ENCODE measurements at places on chromosomes 12 and 14.

- DNase-seq, result no peak
Observed at GRCh38 chr12:118140825-118141224, 4.9 kb downstream of the PEBP1 start.

- peak; percentile 15 for DNase-seq
Observed at GRCh38 chr14:21098076-21098891, at the start of gene ZNF219. TSS of gene ZNF219 (minus strand) at chr14:21098655. CDS start at chr14:21093591, 5,064 bp downstream.

DNA sequence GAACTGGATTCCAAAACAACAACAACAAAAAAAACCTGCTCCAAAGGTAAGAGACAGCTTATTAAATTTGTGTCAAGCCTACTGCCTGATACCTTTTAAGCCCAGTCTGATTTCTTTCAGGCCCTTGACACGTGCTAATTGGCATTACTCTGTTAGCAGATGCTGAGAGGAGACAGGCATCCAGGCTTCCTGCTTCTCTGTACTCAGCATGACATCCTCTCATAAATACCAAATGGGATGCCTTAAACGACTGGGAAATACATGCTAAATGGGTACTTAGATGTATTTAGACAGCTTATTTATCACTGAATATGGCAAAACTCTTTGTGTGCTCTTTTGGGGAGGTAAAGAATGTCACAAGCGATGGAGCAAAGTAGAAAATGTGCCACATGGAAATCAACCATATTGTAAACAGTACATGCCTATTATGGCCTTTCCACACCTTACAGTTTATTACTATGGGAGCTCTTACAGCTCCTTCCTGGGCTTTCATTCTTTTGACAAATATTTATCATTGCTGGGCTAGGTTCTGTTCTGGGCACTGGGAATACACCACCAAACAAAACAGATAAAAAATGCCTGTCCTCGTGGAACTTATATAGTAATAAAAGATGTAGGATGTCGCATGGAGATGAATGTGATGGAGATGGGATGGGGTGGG, 11.5 kb upstream of the PCED1B start:
- DNase-seq, result no peak

GRCh38 chr14:80957613-80958012, 2.2 kb downstream of the TSHR start:
- no peak for DNase-seq

- no peak for DNase-seq
Observed at GRCh38 chr14:49970474-49971147, 77.7 kb downstream of the ARF6 start.

- DNase-seq, result no peak
Observed at GRCh38 chr14:51872396-51872795, 12.0 kb downstream of the GNG2 start.

DNA sequence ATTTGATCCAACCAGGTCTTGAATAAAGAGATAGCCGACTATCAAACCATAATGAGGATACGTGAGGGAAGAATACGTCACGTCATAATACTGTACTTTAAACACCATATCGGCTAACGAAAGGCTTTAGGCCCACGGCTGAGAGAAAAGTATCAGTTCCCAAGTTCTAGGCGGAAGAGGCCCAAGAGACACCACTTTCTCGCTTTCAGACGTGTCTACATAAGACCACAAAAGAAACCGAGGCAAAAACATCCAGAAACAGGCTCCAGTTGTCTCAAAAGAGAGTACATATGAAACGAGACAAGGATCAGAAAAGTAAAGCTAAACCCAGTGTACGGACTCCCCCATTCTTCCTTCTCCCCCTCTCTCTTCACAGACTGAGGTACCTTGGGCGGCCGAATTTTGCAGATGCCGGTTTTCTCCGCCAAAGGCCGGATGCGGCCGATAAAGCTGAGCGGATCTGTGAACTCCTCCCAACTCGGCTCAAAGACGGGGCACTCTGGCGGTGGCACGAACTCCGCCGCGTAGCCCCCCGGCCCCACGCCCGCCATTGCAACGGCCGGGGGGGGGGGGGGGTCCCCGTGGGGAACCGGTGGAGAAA, 479 bp downstream of the KDM5A start:
- DNase-seq, result no peak

- DNase-seq, result no peak
Observed at GRCh38 chr12:121366063-121366459, 13.8 kb upstream of the ANAPC5 start.

- DNase-seq, result no peak
Observed at GRCh38 chr12:7441216-7441615, 2.7 kb downstream of the CD163L1 start.

DNA sequence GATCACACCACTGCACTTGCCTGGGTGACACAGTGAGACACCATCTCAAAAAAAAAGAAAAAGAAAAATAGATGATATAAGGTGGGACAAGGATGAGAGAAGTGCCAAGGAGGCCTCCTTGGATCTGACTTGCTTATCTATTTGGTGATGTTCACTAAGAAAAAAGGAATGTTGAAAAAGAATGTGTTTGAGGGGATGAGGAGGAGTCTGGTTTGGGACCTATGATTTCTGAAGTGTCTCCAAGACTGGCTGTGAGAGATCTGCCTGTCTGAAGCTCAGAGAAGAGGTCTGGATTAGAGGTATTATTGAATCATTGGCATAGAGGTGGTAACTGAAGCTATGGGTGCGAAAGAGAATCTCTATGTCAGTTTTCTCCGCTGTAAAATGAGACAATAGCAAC, 42.8 kb downstream of the BCAT1 start:
- DNase-seq, result no peak

GRCh38 chr12:24071842-24072241, 122.4 kb upstream of the SOX5 start:
- DNase-seq, result no peak

DNA sequence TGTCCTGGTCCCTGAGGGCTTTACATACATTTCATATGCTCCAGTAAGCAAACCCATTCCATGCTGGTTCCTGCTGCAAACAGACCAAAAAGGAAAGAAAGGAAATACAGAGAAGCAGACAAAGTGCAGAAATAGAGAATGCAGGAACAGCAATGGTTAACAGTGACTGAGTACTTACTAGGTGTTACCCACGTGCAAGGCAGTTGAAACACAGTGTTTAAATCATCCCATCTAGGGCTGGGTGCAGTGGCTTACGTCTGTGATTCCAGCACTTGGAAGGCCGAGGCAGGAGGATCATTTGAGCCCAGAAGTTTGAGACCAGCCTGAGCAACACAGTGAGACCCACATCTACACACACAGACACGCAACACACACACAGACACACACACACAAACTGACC, 21.2 kb upstream of the NINJ2 start:
- DNase-seq, result no peak

GRCh38 chr12:123531091-123531490, 2.4 kb downstream of the RILPL1 start:
- no peak for DNase-seq

- no peak for DNase-seq
Observed at GRCh38 chr14:60301685-60302084, 52.7 kb downstream of the PPM1A start.

GRCh38 chr12:1650978-1651361, 21.9 kb downstream of the WNT5B start:
- no peak for DNase-seq

DNA sequence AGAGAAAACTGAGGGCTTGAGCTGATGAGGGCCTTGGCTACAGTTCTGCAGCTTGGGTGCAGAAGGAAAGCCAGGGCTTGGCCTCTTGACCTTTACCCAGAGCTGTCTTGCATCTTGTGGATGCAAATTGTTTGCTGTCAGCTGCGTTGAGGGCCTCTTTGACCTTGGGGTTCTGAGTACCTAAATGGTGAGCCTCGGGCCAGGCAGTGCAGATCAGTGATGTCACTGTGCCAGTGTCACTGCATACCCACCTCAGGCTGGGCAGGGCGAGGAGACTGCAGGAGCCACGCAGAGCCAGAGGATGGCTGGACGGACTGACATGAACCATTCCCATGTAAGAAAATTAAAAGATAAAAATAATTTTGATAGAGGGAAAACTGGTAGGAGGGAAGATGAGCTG, 18.6 kb downstream of the ESRRB start:
- DNase-seq, result no peak

- DNase-seq, result no peak
Observed at GRCh38 chr14:81170829-81171195, 49.9 kb downstream of the GTF2A1 start.

DNA sequence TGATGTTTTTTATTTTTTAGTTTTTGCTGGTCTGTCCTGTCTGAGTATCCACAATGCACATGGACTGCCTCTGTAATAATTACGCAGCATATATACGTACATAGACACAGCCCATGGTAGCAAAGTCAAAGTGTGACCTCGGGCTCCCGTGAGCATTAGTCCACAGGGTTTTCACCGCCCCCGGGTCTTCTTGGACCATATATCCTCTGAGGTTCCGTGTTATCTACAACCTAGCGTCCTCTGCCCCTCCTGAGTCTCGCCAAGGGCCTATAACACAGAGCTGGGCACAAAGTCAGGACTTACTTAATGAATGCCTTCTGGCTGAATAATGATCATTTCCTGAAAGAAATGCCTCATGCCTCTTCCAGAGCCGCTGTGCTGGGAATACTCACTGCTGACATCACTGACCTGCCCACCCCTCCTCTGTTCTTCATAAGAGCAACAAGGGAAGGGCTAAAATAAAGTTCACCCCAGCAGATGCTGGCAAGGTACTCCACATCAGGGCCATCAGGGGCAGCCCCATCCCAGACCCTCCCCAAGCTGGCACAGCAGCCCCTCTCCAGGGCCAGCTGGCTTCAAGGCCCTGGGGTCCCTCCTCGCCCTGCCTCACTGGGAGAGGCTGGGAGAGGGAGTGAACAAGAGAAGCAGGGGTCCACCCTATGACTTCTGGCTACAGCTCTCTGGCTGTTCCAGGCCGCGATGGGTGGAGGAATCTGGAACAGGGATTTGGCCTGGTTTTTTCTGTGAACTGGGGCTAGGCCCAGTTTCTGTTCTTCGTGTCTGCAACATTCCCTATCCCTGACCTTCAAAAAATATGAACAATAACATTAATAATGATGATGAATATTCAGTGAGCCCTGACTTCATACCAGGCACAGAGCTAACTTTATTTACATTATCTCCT, 7.9 kb downstream of the HDAC7 start:
- DNase-seq, result peak; percentile 66

Measured in HFFc6 (cell line).